ENCODE measurements at places on chromosomes 2 and 18.

DNA sequence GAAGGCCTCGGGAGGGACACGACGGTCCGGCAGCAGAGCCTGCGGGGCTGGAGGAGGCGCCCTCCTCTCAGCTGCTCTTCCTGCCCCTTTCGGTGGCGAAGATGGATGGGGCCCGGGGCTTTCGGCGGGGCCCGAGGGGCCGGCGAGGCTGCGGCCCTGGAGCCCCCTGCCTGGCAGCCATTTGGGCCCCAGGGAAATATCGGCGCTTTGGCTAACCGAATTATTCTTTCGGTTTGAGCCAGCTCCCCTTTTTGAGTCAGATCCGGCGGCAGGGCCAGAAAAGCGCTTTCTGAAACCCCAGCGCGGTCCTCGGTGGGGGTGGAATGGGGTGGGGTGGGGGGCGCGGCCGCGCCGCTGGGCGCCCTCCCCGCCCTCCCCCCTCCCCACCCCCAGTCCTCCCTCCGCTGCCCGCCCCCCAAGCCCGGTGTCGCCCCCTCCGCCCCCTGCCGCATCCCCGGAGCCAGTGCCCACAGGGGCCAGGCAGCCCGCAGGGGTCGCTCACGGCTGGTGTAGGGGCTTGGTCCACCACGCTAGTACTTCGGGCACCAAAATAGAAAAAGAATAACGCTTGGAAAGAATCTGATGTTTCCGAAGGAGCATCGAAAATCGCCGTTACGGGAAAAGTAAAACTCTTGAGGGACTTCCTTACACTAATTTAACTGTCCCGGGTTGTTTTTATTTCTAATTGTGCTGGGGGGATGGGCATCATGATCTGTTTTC lies 9.1 kb upstream of the ARID5A start:
- no peak for DNase-seq

GRCh38 chr2:207227062-207227748 lies 61.5 kb upstream of the KLF7 start:
- DNase-seq = no peak

DNA sequence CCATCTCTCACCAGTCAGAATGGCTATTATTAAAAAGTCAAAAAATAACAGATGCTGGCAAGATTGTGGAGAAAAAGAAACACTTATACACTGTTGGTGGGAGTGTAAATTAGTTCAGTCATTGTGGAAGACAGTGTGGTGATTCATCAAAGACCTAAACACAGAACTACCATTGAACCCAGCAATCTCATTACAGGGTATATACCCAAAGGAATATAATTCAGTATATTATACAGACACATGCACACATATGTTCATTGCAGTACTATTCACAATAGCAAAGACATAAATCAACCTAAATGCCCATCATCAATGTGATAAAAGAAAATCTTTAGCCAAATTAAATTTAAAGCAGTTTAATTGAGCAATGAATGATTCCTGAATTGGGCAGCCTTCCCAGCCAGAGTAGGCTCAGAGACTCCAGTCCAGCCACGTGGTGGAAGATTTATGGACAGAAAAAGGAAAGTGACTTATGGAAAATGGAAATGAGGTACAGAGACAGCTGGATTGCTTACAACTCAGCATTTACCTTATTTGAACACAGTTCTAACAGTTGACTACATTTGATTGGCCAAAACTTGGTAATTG lies 377.1 kb upstream of the SLC39A10 start:
- DNase-seq = no peak

DNA sequence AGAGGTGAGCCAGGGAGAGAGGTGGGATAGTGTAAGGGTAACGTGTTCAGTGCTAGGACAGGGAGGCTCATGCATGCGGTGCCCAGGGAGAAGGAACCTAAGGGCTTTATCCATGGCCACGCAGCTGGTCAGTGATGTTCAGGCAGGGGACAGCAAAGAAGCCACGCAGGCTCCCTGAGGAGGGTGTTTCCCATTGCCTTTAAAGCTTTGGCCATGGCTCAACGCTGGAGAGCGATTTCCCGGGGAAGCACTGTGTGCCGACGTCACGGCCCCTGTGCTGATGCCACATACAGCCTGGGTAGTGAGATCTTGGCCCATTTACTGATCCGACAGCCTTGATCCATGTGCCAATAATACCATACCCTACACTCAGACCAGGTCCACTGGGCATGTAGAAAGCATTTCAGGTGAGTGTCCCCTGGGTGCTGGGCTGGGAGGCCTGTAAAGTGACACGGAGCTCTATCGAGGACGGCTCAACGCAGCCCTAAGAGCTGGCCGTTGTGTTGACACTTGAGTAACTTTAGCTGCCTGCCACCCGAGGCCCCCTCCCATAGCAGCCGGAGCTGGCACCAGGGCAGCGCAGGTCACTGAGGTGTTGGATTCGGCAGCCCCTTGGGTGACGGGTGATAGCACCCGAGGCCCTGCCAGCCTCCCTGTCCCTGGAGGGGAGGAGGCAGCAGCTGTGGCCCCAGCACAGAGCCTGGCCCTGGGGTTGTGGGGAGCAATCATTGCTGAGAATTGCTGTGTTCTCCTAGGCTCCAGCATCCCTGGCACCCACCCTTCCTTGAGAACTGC lies 41.4 kb downstream of the PDIA6 start:
- no peak for DNase-seq

- no peak for DNase-seq
Measured at GRCh38 chr2:158043181-158043948, 58.3 kb upstream of the UPP2 start.

GRCh38 chr2:235263205-235264120 lies 230.4 kb upstream of the AGAP1 start:
- DNase-seq = no peak

DNA sequence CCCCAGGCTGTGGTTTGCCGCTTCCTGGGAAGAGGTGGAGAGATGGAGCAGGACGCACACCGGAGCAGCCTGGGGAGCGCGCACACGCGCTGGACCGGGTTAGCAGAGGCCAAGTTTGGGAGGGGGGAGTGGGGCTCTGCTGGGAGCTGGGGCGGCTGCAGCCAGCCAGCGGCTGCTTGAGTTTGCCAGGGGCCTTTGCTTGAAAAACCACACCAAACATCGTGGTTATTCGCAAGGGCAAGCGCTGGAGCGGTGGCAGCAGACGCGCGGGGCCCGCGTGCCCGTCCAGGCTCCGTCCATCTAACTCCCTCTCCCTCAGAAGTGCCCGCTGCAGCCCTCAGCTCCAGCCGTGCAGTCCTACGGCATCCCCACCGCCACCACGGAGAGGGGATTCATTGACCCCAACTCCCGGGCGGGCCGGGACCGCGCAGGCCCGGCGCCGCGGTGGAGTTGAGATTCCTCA lies 4.6 kb downstream of the PTGR3 start:
- no peak for DNase-seq

GRCh38 chr2:32977228-32977758 lies 30.5 kb downstream of the LTBP1 start:
- DNase-seq = no peak

GRCh38 chr2:112539306-112539705 lies 3.0 kb upstream of the POLR1B start:
- no peak for DNase-seq

GRCh38 chr2:129459200-129459876 lies 520.1 kb upstream of the RAB6C start:
- no peak for DNase-seq

GRCh38 chr18:48962994-48963561 lies 12.3 kb upstream of the SMAD7 start:
- no peak for DNase-seq

DNA sequence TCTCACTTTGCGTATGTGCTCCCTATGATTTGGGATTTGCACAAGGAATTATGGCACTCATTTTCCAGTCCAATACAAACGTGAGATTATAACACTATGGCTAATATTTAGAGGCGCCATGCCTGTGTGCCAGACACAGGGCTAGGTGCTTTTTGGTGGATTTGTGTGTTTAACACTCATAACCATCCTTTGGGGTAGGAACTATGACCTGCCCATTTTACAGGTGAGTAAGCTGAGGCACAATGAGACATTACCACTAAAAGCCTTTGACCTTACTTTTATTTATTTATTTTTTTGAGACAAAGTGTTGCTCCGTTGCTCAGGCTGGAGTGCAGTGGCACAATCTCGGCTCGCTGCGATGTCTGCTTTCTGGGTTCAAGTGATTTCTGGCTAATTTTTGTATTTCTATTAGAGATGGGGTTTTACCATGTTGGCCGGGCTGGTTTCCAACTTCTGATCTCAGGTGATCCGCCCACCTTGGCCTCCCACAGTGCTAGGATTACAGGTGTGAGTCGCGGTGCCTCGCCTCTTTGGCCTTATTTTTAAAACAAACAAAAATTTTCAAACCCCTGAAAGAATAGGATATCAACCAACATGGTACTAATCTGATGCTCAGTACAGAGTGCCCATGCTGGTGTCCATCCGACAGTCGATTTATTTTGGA lies 26.6 kb upstream of the GLI2 start:
- no peak for DNase-seq

DNA sequence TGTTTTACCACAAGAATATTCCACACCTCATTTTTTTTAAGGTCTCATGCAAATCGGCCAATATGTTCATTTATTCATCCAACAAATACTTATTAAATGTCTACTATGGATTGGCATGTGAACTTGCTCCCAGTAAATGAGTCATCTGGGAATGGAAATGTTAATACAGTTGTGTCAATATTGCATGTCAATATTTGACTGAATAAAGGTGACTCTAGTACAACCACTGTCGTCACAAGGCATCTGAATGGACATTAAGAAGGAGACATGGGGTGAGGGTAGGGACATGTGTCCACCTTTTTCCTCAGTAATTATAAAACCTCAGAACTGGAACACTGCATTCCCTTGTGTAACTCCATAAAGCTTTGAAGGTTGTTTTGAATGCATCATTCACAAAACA lies 365.4 kb downstream of the ADCYAP1 start:
- DNase-seq = no peak

DNA sequence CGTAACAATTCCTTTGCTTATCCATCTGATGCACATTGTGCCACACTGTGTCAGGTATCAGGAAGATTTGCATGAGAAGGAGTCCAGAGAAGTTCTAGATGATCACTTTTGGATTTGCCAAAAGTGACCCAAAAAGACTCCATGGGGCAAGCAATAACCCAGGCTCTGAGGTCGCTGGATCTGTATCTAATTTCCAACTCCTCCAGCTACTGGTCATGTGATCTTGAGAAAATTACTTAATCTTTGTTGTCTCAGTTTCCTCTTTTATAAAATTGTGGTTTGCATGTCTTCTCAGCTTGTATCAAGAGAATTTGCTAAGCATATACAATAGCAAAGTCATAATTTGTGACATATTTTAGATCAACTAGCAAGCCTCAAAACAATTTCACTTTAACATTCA lies 61.3 kb upstream of the ITGA4 start:
- DNase-seq = no peak

- no peak for DNase-seq
Measured at GRCh38 chr2:85245891-85246290, 81.9 kb downstream of the TGOLN2 start.

- DNase-seq = no peak
Measured at GRCh38 chr18:48412339-48412929, 3.3 kb upstream of the ZBTB7C start.

DNA sequence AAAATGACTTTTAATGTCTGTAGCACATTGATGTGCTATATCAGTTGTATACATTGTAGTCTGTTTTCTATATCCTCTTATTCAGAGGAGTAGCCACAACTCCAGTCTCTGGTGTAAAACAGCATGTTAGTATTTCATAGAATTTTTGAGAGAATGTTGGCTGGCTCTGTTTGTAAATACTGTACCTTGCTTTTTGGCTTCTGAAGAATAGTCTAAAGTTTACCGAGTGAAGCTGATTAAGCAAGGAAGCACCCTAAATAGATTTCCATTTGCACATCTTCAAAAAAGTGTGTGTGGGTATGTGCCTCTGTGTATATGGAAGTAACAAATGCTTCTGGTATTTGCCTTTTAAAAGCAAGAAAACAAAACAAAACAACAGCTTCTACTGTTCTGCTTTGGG lies 50.5 kb downstream of the MAP4K4 start:
- no peak for DNase-seq

DNA sequence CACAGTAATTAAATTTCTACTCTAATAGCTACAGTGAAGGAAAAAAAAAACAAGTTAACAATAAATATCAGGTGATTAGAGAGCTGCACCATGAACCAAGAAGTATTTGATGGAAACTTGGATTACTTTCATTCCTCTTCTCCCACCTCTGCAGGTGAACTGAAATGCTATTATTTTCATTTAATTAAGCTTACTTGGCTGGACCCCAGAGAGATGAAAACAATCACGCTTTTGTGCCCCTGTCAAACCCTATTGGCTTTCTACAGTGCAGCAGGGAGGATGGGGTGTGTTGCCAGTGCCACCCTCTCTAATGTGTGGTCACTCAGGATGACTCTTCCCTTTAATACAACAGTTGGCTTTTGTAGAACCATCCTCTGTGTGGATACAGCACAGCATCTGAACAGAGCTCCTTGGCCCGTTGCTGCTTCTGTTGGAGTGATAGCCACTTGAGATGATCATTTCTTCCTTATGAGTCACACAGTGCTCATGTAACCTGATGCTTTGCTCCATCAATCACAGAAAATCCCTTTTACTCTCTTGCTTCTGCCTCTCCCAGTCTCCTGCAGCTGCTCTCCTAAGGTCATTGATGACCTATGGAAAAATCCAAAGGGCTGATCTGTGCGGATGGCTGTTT lies 5.5 kb upstream of the ARL4C start:
- DNase-seq = no peak

GRCh38 chr2:74935975-74936391 lies 22.5 kb upstream of the POLE4 start:
- no peak for DNase-seq

DNA sequence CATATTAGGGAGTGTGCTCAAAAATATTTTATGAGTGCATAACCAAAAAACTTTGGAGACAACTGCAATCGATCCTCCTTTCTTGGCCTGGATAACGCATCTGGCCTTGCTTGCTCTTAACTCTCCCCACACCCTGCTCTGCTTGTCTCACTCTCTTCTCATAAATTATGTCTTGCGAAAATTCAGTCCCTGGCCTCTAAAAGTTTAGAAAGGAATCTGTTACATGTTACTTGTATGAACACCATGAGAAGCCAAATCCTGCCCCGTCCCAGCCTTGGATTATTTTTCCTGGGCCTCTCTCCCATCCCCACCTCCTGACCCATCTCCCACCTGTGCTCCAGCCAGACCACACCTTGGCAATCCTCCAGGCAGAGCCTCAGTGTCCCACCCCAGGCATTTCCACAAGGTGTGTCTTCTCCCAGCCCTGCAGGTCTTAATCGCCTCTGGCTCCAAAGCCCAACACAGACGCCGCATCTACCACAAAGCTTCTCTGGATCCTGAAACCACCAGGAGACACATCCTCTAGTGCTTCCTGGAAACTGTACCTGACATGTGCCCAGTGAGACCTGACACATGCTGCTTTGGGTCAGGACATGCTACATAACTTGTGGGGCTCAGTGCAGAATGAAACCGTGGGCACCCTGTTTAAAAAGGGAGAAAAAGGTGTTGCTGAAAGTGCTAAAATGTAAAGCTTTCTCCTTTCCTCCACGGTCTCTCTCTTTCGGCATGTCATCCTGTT lies 99.6 kb upstream of the ST3GAL5 start:
- no peak for DNase-seq

GRCh38 chr2:199926806-199927205 lies 15.7 kb downstream of the C2orf69 start:
- no peak for DNase-seq

Measured in stimulated activated CD4-positive, alpha-beta T cell treated with anti-CD3 and anti-CD28 coated beads, TNF-alpha, amount 100 ng/mL, for 1 hour (primary cell).